ENCODE measurements at places on chromosomes 6 and 20.

DNA sequence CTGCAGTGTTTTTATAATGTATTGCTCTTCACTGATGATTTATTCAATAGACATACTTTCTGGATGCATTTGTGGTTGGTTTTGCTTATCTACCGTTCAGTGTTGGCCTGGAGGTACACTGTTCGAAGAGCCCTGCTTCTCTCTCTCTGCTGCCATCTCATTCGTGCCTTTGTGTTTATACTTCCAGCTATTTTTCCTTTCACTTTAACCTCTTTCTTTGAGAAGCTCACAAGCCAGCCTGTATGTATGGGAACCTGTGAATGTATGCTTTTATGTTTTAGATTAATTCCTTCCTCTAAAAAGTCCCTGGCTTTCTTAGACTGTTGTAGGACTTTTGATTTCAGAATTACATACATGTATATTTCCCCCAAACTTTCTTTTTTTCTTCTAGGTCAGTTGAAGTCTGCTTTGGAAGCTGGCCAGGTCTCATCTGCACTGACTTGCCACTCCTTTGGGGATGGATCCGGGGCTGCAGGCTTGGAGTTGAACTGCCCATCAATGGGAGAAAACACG is 83.0 kb downstream of the SCAND1 start:
- DNase-seq, result no peak

DNA sequence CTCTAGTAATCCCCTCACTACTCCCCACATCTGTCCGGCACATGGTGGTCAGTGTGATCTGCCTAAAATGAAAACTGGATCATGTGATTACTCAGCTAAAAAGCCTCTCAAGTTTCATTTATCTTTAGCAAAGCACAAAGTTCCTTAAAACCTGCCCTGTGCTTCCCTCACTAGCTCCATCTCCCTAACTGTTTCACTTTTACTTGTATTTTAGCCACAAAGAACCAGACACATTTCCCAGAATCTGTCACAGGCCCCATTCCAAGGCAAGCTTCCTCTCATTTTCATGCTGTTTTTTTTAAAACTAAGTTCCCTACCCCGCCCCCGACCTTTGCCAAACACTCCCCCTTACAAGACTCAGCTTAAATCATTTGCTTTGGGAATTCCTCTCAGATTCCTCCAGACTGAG is 8.9 kb upstream of the IGF2R start:
- no peak for DNase-seq

- DNase-seq, result no peak
Measured at GRCh38 chr20:61295249-61295648, 43.2 kb downstream of the CDH4 start.

DNA sequence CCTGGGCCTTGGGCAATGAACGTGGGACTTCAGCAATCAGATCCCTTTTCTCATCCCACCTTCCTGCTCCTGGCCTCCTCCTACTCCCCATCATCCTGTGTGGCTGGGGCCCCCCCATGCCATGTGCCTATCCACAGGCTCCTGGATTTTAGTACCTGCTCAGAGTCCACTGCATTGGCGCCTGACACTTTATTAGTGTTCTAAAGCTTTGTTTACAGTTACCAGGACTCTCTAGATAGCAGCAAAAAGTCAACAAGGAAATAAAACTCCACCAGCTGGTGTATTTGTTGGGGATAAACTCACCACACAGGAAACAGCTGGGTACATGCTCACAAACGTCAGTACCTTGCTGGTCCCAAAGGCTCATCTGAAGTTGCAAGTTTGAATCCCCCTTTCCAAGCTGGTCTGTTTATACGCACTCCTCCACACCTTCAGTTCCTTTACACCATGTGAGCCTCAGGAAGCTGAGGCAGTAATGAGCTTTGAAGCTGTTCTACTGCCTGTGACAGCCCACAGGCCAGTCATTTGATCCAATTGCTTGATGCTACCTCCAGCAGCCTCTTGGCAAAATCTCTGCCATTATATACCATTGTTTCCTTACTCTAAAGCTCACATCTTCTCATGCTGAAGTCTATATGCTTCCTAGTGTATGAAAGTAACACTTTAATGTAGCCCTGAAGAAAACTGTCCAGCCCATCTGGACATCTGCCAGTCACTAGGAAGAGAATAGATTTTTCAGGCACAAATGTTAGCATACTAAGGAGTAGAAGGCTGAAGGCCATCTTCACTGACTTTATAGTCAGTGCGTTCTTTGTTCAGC is 76.6 kb downstream of the ANKEF1 start:
- DNase-seq, result no peak

DNA sequence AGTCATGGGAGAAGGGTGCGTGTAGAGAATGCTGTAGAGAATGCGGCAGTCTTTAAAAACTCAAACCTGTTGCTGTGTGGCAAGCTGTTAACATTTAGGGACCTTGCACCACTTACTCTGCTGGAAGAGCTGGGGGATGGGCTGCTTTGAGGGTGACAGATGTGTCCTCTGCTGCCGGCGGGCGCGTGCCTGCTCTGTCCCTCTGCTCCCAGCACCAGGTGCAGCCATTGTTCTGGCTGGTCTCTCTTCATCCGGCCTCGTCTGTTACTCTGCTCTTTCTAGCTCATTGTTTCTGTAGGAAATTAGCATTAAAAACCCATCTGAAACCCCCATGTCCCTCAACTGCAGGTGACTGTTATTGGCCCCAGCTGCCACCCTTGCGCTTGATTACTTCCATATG is 78.5 kb downstream of the CBFA2T2 start:
- no peak for DNase-seq

DNA sequence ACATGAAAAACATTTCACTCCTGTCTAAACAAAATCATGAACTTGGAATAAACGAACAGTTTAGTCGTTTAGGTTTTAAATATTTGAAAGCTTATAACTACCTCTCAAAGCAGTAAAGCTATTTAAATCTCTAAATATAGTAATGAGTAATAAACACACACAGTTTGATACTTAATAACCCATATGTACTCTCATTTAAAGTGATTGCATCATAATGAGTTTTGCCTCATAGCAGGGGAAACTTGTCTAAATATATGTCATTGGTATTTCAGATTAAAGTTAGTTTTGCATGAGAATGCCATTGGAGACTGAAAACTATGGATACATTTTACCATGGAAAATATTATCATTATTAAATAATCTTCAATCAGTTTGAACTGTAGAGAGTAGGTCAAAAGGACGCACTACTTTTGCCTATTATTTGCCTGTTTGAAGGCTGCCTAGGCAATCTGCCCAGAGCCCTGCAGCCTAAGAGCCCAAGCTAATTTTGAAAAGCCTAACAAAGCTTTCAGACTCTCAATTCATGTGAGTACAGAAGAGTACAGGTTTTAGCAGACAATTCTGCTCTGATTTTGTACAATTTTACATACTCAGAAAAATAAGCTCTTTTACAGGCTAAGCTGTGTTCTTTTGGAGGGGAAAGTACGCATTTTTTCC is 632.8 kb downstream of the HACE1 start:
- no peak for DNase-seq

- no peak for DNase-seq
Measured at GRCh38 chr6:158876886-158877285, 57.7 kb upstream of the EZR start.

- no peak for DNase-seq
Measured at GRCh38 chr6:28635547-28636158, 110.0 kb downstream of the GPX5 start.

DNA sequence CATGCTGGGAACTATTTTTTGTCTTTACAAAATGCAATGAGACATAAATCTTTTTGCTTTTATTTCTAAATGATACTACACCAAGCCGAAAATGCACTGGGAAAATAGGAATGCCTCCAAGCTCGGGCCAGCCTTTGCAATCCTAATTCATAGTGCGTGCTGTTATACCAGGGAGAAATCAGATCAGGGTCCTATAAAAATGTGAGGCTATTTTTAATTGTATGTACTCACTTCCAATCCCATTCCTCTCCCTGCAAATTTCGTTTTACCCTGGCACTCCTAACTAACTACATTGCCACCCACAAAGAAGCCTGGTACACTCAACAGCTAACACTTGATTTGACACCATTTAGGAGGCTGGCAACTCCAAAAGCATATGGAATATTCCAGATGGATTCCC is 350.6 kb upstream of the ZFP64 start:
- no peak for DNase-seq

DNA sequence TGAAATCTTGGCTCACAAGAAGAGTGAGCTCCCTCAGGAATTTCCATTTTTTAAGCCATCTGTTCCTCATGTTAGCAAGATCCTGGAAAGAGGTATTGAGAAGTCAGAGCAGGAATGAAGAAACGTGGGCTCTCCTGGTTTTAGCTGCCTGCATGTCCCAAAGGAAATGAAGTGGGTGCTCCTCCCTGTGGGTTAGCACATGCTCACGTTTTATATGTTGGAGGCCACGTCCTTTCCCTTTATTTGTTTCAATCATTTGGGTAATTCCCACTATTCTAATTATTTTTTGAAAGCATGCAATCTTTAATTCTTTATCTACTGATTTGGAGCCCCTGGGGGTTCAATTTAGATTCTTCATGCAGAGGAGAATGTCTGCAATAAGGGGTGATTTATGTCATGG is 4.3 kb upstream of the MAP3K4 start:
- DNase-seq, result no peak

- no peak for DNase-seq
Measured at GRCh38 chr20:2483504-2483903, 12.9 kb upstream of the SNRPB start.

- no peak for DNase-seq
Measured at GRCh38 chr6:52551483-52552277, 25.2 kb downstream of the TRAM2 start.

GRCh38 chr6:28353356-28353755 is 3.6 kb downstream of the ZKSCAN3 start:
- DNase-seq, result no peak

DNA sequence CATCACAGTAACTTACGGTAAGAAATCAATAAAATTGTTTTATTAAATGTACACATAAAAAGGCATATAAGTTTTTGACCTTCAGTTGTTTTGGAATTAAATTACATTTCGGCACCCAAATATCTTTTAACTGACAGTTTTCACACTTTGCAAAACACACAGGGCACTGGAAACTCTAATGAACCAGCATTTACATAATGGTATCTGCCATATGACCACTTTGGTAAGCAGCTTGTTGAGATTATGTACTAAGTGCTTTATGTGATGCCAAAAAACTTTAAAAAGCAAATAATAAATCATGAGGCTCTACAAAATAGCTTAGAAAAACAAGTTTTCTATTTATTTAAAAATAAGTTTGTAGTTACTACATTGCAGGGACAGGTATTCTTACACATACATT is 68.2 kb downstream of the IRAK1BP1 start:
- no peak for DNase-seq

- DNase-seq, result no peak
Measured at GRCh38 chr6:165632194-165632593, 30.8 kb downstream of the PDE10A start.

Data from stimulated activated CD4-positive, alpha-beta T cell treated with anti-CD3 and anti-CD28 coated beads, TNF-alpha, amount 100 ng/mL, for 4 hours (primary cell).